ENCODE measurements at places on chromosomes 16 and 17. TPM values are rescaled to one million over a fixed set of nuclear protein-coding genes. Genes with fewer than 3 reads are reported as not detected.

- DNase-seq = no peak
These were observed 8.2 kb downstream of the TBX21 start for GRCh38 chr17:47741109-47741792.

The WFIKKN1 gene
- 0.10 TPM for total RNA-seq

GRCh38 chr16:8818504-8819270 lies 21.0 kb downstream of the PMM2 start:
- DNase-seq = no peak

The CRYBA1 gene
- total RNA-seq = not detected

DNA sequence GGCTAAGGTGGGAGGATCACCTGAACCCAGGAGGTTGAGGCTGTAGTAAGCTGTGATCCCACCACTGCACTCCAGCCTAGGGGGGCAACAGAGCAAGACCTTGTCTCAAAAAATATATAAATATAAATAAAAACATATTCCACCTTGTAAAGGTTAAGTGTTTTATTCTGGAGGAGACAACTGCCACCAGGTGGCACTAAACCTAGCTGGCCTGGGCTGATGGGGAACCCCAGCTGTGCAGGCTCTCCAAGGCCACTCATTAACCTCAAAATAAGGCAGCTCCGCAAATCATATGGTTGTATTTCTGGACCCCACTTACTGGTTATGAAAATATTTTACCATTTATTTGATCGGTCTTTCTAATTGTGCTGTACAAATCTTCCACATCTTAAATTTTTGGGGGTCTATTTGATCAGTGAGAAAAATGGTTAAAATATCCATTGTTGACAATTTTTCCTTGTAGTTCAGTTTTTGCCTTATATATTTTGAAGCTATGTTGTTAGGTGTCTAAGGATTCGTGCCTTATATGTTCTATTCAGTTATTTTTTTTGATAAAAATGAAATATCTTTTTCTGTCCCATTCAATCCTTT lies 8.5 kb upstream of the ICAM2 start:
- peak; percentile 61 for DNase-seq

DNA sequence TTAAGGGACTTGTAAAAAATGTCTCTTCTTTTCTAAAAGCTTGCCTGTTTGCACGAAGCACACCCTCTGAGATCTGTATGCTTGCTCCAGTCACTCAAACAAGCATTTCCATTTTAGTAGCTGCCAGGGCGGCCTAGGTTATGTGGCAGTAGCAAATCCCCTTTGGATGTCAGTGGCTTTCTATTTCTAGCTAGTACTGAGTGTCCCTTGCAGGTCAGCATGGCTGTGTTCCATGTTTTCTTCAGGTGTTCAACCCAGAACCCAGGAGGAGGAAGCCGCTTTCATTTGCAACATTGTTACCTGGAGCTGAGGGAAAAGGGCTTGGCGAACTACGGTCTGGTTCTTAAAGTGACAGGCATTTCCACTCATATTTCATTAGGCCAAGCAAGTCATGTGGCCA lies 36.4 kb downstream of the FOXL1 start:
- no peak for DNase-seq

GRCh38 chr17:42386777-42387657 lies 1.2 kb downstream of the STAT3 start:
- DNase-seq = no peak

GRCh38 chr17:29007860-29008455 lies 2.1 kb upstream of the SEZ6 start:
- no peak for DNase-seq

The CES5A gene
- not detected for total RNA-seq
